ENCODE measurements at places on chromosomes 11 and 22.

DNA sequence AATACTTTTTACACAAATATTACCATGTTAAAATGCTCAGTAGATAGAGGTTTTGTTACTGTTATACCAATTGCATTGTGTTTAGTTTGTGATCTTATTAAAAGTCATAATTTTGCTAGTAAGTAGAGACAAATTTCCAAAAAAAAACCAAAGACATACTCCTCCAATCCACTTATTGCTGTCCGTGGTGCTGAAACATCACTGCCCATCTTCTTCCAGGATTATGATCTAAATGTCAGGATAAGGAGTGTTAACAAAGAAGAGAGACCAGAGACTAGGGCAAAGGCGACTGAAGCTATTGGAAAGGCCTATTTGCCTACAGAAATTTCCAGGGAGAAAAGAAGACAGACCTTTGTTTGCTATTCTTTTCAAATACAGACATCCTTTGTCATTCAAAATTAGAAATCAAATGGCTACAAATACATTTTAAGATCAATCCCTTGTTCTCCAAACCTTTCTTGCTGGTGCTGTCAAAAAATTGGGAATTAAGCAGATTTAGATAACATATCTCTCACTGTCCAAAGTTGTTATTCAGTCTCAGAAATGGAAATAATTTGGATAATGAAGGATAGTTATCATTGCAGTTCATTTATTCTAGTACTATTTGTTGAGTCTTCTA, 199.7 kb downstream of the C11orf91 start:
- DNase-seq, result peak; percentile 36

GRCh38 chr11:111422494-111423249, 43.6 kb upstream of the POU2AF1 start:
- no peak for DNase-seq

DNA sequence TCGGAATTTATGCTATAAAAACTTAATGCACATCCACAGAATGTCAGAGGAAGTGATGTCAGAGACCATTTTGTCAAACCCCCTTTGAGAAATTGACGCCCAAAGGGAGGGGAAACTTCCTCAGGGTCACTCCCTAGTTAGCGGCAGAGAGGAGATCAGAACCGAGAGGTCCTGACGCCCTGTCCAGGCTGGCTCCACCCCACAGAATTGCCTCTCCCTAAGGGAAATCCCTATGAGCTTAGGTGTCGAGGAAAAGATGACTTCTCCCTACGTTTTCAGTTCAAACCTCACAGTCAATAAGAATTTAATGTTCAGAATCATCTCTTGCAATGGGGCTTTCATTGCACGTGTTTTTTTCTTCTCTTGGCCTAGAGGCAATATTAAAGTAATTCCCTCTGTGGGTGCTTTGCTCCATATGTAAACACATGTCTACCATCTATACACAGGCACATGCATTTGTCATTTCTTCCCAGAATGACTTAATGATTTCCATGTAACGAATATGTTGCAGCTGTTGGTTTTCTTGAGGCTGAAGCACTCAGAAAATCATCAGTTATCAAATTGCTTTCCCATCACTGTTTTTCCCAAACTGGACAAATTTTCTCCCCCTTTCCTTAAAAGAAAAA, 148.7 kb upstream of the TIMP3 start:
- peak; percentile 55 for DNase-seq

GRCh38 chr22:48577014-48577690, 1250.5 kb downstream of the BRD1 start:
- DNase-seq, result no peak
